ENCODE measurements at places on chromosomes 12 and 14. TPM values are rescaled to one million over a fixed set of nuclear protein-coding genes. Genes with fewer than 3 reads are reported as not detected.

- no peak for DNase-seq
These were observed 19.1 kb downstream of the TPCN1 start for GRCh38 chr12:113240395-113240794.

- peak; percentile 75 for DNase-seq
These were observed 1.7 kb upstream of the PUS1 start for GRCh38 chr12:131927110-131928079.

DNA sequence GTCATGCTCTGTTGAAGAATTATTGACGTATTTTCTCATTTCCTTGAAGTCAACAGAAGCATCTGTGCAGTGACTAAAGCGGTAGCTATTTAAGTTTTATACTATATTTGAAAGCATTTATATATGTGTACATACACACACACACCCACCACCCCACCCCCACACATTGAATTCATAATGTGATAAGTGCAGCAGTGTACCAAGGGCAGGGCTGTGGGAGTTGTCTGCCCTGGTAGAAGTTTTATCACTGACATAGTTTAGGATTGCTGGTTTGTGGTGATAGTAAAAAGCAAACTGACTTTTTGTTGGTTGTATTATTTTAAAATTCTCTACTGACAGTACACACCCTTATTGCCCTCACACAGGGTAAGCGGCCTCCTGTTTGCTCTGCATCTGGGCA is 39.1 kb downstream of the GAS2L3 start:
- DNase-seq: no peak

- DNase-seq: peak; percentile 96
These were observed 70.2 kb upstream of the ZFP36L1 start for GRCh38 chr14:68862954-68863594.

- DNase-seq: no peak
These were observed 271.1 kb downstream of the CCER1 start for GRCh38 chr12:90683871-90684270.

DNA sequence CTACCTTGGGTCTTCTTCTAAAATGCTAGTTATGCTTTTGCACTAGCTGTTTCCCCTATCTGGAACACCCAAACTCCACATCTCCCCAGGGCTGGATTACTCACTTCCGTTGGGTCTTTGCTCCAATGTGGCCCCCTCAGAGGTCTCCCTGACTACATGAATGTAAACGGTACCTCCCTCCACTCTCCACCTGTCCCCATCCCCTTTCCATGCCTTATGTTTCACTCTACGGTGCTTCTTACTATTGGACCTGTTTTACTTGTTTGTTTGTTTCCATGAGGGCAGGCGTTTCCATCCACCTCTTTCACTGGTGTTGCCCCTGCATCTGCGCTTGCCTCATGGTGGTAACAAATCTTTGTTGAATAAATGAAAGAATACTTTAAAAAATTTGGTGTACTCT is 256.4 kb downstream of the SNAPC1 start:
- DNase-seq: no peak

DNA sequence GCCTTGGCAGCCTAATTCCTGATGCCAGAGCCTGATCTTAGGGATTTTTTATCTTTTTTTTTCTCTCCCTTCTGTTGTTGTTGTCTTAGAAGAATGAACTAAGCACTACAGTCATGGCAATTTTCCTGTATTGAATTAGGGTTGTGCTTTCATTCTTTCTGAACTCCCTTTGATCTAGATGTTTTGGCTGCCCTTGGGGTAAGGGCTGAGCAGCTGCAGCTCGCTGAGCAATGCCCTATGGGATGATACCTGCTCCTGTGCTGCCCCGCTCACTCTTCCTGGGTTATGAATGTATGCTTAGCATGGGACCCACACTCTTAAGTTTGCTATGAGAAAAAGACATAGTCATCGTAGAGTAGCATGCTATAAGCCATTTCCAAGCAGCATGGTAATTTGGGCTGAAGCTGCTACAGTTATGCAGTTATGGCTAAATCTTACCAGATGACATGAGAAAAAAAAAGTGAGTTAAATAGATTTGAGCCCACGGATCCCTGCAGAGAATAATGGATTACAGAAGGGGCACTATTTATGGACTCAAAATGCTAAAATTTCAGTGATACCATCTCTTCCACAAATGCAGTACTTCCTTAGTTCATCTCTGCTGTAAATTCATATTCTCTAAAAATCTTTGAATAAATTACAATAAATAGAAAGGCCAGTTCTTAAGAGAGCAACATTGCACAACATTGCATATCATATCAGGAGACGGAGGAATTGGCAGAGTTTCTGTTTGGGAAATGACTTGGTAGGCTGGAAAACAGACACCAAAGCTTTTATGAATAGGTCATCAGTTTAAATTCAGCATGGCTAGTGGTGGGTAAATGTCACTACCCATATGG is 79.2 kb upstream of the PTHLH start:
- DNase-seq: no peak

DNA sequence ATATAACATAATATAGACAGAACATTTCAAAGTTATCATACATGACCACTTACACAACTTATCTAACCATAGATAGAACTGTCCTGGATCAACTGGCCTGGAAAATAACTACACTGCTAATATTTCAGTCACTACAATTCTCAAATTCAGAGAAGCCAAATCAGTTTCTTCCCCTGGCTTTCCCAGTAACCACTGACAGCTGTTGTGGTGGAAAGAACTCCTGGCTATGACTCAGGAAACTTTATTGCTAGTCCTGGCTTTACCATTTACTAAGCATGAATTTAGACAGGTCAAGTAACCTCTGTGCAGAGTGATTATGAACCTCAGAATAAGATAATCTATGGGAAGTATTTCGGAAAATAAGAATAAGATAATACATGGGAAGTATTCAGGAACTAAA is 244.9 kb upstream of the DIO2 start:
- no peak for DNase-seq

DNA sequence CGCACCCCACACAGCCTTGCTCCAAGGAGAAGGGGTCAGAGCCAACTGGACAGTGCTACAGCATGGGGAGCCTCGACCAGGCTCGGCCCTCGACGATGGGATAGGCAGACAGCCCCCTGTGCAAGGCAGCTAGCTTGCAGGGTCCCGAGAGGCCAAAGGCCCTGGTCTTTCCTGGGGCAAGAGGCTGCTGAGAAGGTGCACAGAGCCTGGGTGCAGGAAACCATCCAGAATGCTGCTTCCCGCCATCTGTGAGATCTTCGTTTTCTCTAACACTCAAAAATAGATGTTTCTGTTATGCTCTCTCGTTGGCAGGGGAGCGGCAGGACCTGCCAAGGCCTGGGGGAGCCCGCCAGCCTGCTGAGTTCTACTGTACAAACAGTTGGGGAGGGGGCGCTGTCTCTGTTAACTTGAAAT is 168.0 kb upstream of the RTL1 start:
- peak; percentile 41 for DNase-seq

GRCh38 chr12:50123203-50123602 is 11.2 kb downstream of the COX14 start:
- DNase-seq: no peak

GRCh38 chr12:106918746-106919145 is 37.0 kb upstream of the TMEM263 start:
- peak; percentile 85 for DNase-seq

- no peak for DNase-seq
These were observed 153.6 kb downstream of the KTN1 start for GRCh38 chr14:55733599-55733998.

DNA sequence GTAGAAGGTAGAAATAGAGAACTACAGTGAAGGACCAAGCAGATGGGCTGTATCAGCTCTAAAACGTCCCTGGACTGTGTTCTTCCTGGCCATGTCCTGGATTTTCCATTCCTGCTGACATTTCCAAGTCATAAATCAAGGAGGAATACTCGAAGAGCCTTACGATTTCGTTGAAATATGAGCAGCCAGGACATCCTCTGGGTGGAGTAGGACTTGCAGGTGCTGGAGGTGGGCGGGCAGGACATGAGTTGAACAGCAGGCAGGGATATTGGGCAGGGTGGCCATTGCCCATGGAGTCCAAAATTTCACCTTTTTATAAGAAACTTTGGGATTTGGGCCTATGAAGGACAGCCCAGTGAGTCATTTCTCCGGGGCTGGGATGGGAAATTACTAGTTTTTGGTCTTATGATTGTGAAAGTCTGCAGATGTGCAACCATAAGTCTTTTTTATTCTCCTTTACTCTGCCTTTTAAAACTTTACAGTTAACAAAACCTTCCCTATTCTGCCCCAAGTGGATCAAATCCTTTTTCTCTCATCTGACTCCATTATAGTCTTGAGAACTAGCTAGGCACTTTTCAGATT is 88.8 kb downstream of the TMX1 start:
- DNase-seq: no peak

GRCh38 chr14:50607181-50607580 is 47.2 kb downstream of the ATL1 start:
- DNase-seq: no peak

DNA sequence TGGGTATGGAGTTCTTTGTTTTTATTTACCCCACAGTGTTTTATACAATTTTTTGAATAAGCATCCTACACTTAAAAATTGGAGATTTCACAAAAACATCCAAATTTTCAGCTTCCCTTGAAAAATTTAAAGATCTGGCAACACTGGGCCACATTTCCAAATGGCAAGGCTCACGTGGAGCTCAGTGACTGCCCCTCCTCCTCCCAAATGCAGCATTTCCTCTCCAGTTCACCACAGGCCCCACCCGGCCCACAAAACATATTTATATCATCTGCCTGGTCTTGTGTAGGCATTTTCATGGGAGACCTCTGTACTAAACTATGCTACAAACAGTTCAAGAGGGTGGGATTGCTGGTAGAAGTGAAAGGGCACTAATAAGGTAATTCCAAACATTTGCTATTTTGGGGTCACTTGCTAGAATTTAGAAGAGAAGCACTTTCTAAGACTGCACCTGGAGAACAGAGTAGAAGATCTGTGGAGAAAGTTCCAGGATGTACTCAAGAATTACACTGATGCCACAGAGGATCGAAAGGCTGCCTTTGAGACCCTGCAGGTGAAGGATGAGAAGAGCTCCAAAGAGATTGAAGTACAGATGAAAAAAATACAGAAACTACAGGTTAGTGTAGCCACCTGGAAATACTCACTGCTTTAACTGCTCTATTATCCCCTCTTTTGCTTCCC is 7.3 kb downstream of the FKBP11 start:
- DNase-seq: no peak

GRCh38 chr14:74140374-74140850 is 55.7 kb downstream of the LIN52 start:
- no peak for DNase-seq

Gene HHIPL1
- total RNA-seq: 3.4 TPM

Gene KCNC2
- total RNA-seq: not detected

Gene GYS2
- total RNA-seq: not detected

Gene RNASE2
- not detected for total RNA-seq

Gene SYCP3
- total RNA-seq: not detected

Gene ACOT6
- not detected for total RNA-seq

Gene PDE3A
- total RNA-seq: 0.62 TPM

Gene RDH16
- 2.9 TPM for total RNA-seq

Gene MANSC1
- total RNA-seq: 12.1 TPM

Gene AKAP3
- 0.69 TPM for total RNA-seq

Gene SLC39A2
- 0.25 TPM for total RNA-seq

Gene HSP90B1
- total RNA-seq: 1,509 TPM

Data from endodermal cell (in vitro differentiated cells).